ENCODE measurements at places on chromosomes 3 and 15.

DNA sequence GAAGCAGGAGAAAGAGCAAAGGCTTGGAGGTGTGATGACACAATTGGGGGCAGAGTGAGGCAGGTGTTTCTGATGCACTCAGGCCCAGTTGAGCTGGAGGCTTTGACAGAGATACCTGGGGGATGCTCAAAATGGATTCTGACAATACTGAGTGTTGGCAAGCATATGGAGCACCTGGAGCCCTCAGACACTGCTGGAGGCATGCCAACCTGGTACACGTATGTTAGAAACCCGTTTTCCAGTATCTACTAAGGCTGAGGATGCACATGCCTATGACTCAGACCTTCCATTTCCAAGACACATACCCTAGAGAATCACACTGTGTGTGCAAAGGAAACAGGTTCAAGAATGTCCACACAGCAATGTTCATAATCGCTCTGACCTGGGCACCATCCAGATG, 58.7 kb downstream of the WNT7A start:
- DNase-seq: no peak

- no peak for DNase-seq
Measured at GRCh38 chr15:39961051-39961450, 27.1 kb downstream of the EIF2AK4 start.

DNA sequence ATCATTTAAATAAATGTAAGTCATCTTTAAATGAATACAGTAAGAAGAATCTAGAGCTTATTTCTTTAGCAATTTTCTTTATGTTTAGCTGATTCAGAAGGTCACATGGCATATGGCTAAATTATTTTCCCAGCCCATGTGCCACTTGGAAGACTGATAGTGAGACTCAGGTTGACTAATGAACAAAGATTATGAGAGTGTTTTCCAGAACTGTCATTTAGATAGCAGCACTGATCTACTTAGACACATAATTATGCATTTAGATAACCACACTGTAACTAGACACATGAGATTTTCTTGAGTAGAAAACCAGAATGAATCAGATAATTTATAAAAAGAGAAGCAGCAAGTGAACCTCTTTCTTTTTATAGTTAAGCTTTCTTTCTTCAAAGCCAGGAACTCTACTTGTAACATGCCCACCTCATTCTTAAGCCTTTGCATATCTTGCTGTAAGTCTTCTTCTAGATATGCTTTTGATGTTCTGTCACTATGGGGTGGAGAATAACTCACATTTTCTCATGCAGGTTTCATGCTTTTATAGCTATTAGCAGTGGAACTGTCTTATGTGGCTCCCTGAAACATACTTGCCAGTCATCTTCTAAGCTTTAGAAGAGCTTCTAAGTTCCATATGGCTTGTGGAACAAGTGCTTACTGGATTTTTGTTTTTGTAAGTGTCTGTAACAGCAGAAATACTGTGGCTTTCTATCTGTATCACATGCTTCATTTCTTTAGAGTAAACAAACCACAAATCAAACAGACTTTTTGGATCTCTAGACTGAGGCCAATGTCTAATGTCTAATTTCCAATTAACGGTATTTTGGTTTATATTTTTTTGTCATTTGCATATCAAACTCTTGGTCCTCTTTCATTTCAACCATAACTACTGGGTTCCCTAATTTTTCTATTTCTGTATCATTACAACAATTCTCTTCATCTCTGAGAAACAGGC, 101.4 kb downstream of the LMLN start:
- no peak for DNase-seq

DNA sequence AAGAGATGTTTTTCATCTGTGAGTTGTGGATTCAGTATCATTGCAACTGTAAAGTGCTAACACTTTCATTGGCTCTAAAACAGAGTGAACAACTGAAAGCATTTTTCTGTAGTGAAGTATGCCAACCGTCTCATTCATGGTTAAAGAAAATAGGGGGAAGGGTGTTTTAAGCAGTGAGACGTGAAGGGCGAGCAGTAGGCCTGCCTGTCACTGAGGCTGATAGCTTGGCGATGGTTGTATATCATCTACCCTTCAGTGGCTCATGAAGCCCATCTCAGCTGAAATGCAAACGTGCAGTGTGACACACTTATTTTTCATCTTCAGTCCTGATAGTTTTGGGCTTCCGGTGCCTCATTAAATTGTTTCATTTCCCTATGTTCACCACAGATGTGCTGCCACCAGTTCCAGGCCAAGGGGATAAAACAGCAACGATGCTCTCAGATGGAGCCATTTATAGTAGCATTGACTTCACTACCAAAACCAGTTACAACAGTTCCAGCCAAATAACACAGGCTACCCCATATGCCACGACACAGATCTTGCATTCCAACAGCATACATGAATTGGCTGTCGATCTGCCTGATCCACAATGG, 562.0 kb downstream of the ROBO2 start:
- DNase-seq: no peak

- no peak for DNase-seq
Measured at GRCh38 chr15:56036546-56037067, 43.2 kb upstream of the NEDD4 start.

- DNase-seq: no peak
Measured at GRCh38 chr3:71311661-71312046, 271.9 kb downstream of the FOXP1 start.

GRCh38 chr15:66706840-66707239, 4.8 kb downstream of the SMAD6 start:
- no peak for DNase-seq

- DNase-seq: no peak
Measured at GRCh38 chr15:46266661-46267060, 631.8 kb downstream of the SQOR start.

DNA sequence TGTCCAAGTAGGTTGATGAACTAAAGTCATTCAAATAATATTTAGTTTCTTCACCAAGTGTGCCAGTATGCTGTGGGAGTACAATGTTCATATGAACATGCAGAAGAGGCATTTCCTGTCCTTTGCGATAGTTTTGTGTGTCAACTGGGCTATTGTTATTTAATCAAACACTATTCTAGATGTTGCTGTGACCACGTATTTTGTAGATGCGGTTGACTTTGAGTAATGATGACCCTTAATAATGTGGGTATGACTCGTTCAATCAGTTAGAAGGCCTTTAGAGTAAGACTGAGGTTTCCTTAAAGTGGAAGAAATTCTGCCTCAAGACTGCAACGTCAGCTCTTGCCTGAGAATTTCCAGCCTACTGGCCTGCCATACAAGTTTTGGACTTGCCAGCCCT, 470.7 kb upstream of the CBLB start:
- no peak for DNase-seq

GRCh38 chr3:45226206-45226915, at the start of gene TMEM158:
TMEM158 (minus strand) TSS chr3:45226287; CDS start chr3:45226027, 260 bp downstream.
- peak; percentile 43 for DNase-seq

GRCh38 chr15:98609144-98609852, 39.0 kb upstream of the IGF1R start:
- no peak for DNase-seq

DNA sequence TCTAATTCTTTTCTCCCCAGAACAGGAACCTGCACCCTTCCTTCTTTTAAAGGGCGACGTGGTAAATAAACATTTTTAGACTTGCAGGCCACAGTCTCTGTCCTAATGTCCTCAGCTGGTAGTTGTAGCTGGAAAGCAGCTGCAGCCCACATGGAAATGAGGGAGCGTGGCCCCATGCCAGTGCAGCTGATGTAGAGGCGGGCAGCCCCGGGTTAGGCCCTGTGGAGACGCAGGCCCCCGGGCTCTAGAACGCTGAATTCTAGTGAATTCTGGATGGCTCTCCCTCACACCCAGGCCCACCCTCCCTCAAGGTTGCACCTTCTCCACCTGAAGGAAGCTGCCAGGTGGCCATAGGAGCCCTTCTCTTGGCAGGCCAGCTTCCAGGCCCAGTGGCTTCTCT, 52.3 kb downstream of the PGPEP1L start:
- DNase-seq: no peak

DNA sequence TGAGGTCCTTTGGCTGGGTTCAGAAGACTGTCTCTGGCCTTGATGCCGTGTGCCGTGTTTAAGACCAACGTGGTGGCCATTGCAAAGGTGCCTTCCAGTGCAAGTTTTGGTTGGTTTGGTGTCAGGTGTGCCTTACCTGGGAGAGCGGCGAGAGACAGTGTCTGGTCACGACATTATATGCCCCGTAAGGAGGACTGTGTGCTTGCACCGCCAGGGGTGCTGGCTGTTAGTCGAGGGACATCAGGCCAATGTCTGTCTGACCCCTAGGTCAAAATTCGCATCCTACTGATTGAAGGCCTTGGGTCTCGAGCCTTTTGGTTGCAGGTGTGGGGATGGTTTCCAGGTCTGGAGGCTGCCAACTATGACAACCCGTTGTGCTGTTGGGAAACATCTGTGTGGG, 111.9 kb downstream of the SNRPN start:
- no peak for DNase-seq

- no peak for DNase-seq
Measured at GRCh38 chr15:70954733-70955132, 62.1 kb downstream of the LRRC49 start.

DNA sequence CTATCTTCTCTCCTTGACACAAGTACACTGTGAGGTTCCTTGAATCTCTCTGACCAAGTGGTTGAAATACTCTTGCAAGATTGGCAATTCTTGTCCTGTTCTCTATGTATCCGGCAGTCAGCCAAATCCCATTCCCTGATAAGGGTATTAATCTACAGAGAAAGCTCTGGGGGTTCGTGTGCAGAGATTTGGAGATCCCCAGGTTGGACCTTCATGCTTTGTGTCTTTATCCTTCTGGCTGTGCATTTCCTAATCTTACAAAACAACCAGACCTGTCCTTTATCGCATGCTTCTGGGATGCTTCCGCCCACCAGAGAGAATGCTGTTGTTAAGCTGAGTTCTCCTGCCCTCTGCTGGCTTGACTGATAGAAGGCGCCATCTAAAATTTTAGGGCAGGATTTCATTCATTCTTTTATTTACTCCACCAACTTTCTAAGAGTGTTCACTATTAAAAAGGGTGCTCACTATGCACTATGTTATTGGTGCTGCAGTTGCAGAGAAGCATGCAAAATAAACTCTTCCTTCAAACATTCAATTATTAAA, 8.6 kb upstream of the SST start:
- DNase-seq: peak; percentile 66

DNA sequence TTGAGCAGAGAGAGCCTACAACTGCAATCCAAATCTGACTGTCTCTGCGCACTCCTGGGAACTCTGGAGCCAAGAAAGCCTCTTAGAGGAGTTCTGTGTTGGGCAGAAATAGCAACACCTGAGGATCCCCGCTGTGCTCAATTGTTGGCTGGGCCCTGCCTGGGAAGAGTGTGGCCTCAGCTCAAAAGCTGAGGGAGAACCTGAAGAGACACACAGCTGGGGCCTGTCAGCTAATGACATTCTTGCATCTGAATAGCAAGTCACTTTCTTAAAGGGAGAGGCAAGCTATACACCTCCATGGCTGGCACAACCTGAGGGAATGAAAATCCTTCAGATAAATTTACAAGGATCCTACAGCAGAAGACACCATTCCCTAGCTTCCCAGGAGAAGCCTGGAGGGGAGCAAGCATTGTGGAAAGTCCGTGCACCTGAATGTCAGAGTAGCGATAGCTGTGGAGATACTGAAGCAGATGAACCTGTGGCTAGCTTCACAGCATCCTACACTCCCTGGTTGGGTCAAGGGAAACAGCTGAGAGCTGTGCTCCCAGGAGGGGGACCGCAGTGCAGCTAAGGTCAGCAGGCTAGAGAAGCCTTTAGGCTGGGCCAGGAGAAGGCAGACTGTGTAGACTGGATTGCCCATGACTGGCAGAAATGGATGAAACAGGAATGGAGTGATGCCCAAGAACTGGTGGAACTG, 159.9 kb upstream of the PFN2 start:
- no peak for DNase-seq

DNA sequence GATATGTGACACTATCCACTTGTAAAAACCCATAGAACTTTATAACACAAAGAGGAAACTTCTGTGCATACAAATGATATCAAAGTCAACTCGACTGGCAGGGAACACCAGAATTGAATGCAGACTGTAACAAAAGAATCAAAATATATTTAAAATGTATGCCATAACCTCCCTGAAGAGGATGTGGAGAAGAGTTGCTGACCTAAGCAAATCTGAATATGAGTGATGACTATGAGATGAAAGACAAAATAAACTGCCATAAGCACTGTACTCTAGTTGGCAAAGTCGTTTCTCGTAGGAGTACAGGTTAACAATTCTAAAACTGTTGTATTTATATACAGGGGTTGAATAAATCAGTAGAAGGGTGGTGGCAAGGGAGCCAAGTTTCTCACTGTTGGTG, 482.1 kb downstream of the OCA2 start:
- DNase-seq: no peak

- peak; percentile 37 for DNase-seq
Measured at GRCh38 chr15:77118882-77119321, 48.0 kb upstream of the TSPAN3 start.

DNA sequence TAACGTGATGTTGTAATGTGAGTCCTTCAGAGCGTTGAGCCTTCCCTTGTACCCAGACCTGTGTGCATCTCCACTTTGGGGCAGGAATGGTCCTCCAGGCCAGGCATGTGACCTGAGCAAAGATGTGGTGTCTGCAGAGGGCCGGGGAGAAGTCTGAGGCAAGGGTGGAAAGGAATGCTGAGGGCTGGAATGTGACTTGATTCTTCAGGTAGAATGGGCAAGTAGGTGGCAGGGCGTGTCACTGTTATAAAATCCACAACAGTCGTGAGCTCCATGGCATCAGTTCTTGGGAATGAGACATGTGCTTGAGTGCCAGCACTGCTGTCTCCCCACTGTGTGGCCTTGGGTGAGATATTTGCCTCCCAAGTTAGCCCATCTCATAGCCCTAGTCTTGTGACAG, 24.0 kb upstream of the BSN start:
- DNase-seq: no peak

- DNase-seq: no peak
Measured at GRCh38 chr3:143559296-143559695, 289.0 kb downstream of the SLC9A9 start.

- no peak for DNase-seq
Measured at GRCh38 chr3:190849607-190850006, 12.9 kb downstream of the GMNC start.

GRCh38 chr15:39744334-39745103, 38.1 kb downstream of the FSIP1 start:
- no peak for DNase-seq

- no peak for DNase-seq
Measured at GRCh38 chr3:118146658-118147375, 887.8 kb downstream of the IGSF11 start.

Measured in NCI-H774 (cell line).